ENCODE measurements at places on chromosomes 13 and 19.

GRCh38 chr19:15144046-15144646 is 36.9 kb downstream of the SYDE1 start:
- no peak for DNase-seq

DNA sequence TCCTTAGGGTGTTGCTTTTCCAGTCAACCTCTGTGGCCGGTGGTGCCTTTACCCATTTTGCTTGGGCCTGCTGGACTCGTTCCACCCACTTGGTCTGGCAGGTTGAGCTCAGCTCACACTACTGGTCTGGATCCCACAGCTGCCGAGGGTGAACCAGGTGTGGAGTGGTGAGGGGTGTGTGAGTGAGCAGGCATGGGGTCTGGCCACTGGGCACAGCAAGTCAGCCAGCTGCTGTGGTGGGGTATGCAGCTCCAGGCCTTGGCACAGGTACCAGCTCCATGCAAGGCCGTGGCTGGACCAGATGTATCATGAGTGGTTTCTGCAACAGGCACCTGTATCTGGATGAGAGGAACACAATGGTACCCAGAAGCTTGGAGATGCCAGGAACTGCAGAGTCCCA is 277.6 kb upstream of the KLHL1 start:
- no peak for DNase-seq

- peak; percentile 81 for DNase-seq
These were observed 14.4 kb upstream of the TPM4 start for GRCh38 chr19:16061943-16062342.

- DNase-seq, result no peak
These were observed 63.5 kb downstream of the C13orf42 start for GRCh38 chr13:51047434-51048165.

DNA sequence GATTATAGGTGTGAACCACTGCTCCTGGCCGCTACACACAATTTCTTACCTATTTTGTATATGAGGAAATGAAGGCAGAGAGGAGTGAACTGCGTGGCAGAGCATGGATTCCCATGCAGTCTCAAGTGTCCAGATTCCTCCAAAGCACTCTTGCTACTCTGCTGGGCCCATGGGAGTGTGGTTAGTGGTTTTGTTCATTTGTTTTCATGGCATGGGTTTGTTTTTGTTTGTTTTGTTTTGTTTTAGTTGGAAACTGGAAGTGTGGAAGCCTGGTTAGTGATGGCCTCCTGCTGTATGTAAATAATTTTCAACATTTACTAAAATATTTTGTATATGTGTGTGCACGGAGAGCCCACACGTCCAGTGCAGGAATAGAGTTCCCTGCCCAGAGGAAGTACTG is 61.3 kb upstream of the LRCH1 start:
- no peak for DNase-seq

GRCh38 chr13:98467263-98467985 is 109.5 kb downstream of the STK24 start:
- no peak for DNase-seq

DNA sequence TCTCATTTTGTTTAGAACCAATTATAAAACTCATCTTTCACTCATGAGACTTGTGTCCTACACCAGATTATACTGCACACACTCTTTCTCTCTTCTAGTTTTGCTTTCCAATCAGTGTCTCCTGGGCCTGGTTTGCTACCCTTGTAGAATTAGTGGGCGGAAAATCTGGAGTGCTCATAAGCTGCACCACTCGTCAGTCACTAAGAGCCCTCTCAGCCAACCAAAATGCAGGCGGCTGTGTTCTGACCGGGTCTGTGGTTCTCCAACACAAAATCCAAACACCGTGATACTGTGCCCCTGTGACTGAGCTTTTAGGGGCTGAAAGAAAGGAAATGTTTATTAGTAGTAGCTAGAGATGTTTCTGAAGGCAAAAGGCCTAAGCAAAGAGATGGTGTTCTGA is 83.7 kb upstream of the OBI1 start:
- no peak for DNase-seq

DNA sequence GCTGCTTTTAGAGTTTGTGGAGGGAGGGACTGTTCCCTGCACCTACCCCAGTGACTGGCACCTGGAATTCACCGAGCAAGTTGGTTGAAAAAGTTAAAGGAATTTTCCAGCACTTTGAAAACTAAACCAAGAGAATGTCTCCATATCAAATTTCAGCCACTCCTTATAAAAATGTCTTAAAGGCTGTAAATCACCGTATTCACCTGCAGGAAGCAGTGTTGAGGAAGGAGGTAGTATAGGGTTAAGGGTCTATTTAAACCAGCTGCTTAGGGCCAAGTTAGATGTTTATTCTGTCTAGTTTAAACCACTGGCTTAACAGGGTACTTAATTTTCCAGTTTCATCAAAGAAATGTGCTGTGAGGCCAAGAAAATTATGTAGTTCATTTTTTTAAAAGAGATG is 3.8 kb upstream of the RAB20 start:
- DNase-seq, result no peak

DNA sequence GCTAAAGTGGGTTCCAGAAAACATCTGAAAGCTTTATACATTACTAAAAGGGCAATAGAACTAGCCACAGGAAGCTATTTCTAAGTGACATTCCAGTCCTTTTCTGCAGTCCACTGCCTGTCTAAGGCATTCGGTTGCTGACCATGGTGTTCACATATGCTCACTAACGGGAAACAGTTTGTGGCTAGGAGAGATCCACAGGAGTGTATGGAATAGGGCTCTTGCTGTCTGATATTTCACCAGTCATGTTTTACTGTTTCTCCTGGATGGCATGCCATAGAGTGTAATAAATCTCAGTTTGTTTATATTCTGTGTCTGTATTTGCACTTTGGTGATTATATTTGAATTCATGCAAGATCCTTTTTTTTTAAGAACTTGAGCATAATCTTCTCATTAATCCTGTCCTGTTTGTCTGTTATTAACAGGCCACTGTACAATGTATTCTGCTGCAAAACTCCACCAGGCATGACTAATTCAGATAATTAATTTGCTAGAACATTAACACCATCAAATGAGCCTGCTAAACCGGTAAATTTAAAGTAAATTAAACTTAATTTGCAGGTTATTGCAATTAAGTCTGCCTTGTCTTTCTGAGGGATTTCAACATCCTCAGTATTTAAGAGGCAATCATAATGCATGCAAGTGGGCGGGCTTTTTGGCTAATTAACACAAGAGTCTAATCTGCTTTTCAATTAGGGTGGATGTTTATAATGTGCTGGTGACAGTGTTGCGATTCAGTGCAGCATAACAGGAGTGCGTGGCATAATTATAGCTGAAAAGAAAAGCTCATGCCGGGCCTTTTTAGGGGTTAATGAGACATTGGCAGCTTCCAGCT is 201.3 kb downstream of the POU4F1 start:
- no peak for DNase-seq

DNA sequence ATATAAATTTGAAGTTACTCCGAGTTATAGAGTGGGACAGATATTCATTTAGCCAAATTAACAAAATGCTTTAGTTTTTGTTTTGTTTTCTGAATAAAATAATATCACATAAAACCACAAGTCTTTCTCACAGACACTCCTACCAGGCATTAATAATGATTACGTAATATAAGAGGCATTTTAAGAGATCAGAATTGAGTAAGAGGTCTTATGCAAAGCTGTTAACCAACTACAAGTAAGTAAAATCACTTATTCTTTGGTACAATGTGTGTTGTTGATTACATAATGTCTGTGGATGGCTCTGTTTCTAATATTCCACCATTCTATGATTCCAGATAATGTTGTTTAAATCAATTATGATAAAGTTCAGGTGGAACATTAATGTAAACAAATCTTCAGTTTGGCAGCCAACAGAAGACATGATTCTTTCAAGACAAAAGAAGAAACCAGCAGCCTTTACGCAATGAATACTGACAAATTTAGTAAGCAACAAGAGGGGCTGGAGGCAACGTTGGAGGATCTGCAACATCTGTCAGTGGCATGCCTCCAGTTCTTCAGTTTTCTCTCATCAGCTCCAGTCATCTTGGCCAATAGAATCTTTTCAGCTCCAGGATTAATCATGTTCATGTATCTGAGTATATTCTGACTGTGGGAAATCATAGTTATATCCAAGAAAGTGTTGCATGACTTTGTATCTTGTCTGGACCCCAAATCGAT is 403.8 kb downstream of the SLITRK5 start:
- DNase-seq, result no peak

GRCh38 chr19:12611361-12611699 is 610 bp downstream of the ZNF791 start:
- no peak for DNase-seq

DNA sequence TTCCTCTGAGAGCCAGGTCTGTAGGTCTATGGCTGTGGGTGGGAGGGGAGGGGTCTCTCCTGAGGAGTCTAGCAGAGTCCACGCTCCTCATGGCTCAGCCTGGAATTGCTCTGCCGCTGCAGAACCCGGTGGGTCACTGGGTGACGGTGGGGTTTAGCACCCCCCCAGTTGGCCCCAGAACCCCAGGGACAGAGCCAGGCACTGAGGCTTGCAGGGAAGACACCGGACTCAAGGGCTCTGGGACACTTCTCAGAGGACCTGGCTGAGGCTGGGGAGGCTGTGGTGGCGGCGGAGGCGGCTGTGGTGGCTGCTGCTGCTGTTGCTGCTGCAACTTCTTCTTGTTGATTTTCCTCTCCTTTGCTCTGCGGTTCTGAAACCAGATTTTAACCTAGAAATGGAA is 6.1 kb downstream of the CDX2 start:
- DNase-seq, result no peak

- DNase-seq, result no peak
These were observed 104.5 kb downstream of the SUCLA2 start for GRCh38 chr13:47896546-47896945.
